ENCODE measurements at places on chromosomes 6 and 20.

DNA sequence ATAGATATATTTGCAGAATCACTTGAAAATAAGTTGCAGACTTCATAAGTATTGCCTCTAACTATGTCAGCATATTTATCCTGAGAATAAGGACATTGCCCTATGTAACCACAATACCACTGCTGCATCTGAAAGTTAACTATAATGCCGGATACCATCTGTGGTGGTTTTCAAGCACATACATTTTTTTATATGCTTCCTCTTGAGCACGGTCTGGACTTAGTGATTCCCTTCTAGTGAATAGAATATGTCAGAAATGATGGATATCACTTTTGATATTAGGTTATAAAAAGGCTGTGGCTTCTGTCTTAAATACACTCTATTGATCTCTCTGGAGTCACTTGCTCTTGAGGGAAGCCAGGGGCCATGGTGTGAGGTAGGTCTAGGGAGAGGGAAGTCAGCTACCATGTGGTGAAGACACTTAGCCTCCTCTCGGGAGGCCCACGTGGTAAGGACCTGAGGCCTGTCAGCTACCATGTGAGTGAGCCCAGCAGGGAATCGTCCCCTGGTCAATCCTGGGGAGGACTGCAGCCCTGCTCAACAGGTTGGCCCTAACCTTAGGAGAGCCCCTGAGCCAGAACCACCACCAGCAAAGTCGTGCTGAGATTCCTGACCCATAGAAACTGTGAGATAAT lies 57.5 kb downstream of the CCDC170 start:
- DNase-seq = no peak

GRCh38 chr6:115969207-115969929 lies 91.3 kb downstream of the FRK start:
- DNase-seq = no peak

GRCh38 chr6:111776236-111777221 lies 96.7 kb downstream of the FYN start:
- peak; percentile 91 for DNase-seq

DNA sequence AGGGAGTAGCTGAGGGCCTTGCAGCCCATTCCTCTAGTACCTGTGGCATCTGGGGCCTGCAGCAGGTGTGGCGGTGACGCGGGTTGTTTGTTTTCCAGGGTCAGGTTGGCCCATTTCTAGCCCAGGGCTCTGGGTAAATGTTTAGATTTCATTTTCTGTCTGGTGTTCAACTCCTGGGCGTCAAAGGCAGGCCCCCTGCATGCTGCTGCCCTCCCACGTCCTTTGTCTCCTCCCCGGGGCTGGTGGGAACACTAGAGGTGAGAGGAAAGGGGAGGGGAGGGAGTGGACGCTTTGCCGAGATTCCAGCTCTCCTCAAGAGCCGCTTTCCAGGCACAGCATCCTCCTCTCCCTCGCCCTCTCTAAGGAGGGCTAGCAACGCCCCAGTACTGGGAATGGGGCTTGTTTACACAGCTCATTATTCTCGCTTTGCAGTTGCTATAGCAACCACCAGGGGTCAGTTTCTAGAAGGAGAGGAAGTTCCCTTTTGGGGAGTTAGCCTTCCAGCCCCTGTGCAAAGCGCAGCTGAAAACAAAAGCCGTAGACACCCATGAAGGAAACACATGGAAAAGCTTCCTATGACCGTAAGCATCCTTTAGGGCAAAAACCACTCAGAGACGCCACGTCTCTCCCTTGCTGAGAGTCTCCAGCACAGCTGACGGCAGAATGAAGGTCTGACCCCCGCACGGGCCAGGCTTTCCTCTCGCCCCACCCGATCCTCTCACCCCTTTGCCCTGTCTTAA lies 170.6 kb downstream of the LY86 start:
- DNase-seq = peak; percentile 85

DNA sequence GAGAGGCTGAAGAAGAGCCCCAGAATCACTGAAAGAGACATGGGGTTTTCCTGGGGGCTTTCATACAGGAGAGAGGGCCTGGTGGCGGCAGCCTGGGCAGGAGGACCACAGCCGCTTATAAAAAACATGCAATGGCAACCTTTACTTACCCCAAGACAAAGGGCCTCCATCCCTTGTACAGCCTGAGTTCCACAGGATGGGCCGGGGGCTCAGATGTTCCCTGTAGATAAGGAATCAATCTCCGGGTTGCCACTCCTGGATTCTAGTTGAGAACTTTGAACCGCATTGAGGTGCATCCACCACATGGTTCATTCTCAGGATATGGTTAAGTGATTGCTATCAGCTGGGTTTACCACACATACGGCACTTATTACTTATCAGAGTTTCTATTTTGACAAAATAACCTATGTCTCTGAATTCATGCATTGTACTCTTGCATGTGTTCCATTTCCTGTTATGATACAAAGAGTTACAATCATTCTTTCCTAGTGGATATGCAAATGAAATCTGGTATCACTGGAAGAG lies 677.6 kb downstream of the KIF16B start:
- no peak for DNase-seq

DNA sequence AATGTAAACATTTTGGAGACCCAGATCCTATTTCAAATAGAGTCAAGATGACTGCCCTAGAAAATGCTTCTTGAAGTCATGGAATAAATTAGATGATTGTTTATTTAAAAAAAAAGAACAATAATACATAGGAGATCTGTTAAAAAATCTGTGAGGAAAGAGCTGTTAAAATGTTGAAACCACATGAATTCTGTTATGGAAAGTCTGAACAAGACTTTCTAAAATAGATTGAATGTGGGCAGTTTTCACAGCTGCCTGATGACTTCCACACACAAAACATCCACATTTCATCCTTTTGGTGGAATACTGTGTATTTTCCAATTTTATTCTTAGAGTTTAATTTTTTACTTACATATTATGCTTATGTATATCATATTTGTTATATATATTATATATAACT lies 186.1 kb downstream of the LAMA2 start:
- no peak for DNase-seq

DNA sequence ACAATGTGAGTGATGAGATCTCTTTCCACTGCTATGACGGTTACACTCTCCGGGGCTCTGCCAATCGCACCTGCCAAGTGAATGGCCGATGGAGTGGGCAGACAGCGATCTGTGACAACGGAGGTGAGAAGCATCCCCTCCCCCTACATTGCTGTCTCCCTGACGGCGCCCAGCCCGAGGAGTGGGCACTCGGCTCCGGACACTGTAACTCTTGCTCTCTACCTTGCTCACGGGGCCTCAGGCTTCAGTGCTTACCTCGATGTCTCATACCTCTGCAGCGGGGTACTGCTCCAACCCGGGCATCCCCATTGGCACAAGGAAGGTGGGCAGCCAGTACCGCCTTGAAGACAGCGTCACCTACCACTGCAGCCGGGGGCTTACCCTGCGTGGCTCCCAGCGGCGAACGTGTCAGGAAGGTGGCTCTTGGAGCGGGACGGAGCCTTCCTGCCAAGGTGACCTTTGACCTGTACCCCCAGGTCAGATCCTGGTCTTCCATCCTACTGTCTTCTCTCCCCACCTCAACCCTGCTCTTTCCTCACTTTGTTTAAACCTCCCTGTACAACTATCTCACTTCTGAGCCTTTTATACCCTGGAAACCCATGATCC lies 1.3 kb downstream of the CFB start:
- DNase-seq = no peak

DNA sequence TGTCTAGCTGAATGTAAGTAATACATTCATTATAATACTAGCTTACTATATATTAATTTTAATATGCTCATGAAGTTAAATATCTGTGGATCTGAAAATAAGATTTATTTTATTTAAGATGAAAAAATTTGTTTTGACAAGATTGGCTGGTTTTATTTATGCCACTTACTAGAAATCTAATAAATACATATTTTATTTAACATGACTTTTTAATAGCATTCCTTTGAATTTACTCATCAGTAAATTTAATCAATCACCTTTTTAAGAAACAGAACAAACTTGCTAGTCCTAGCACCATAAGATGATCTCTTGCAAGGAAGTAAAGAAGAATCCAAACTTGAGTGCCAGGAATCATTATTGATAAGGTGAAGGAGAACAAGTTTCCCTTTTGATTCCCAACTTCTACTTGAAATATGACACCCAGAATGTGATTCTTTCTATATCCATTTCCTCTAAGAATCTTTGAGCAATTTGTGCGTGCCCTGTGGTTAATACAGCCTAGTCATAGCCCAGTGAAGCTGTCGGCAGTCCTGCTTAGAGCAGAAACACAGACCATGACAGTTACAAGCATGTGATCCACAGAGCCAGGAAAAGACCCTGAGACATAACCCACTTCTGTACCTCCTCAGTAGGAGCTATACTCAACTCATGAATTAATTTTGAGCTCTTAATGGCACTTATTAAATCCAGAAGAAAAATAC lies 282.3 kb upstream of the QKI start:
- no peak for DNase-seq

GRCh38 chr6:112054555-112055190 lies 769 bp downstream of the CCN6 start:
- DNase-seq = no peak

- DNase-seq = peak; percentile 92
Observed at GRCh38 chr20:45798935-45799642, 7.3 kb downstream of the DNTTIP1 start.

- no peak for DNase-seq
Observed at GRCh38 chr6:35025232-35026188, 115.6 kb downstream of the TCP11 start.

DNA sequence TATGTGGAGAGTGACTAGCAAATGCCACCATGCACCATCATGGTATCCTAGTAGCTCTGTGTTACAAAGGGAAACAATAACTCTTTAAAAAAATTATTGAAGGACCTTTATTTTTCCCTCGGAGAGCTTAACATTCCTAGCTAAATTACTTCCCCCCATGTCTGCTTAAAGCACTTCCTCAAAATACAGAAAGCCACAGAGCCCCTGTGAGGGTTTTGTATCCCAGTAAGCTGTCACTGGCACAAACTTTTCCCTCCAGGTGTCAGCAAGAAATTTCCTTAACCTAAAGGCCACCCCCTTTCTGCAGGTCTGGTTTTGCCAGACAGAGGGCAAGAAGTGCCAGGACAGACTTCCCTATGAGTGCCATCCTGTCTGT lies 340.0 kb upstream of the PRDM1 start:
- no peak for DNase-seq

- DNase-seq = no peak
Observed at GRCh38 chr6:122066200-122066599, 333.3 kb upstream of the HSF2 start.

- DNase-seq = peak; percentile 27
Observed at GRCh38 chr6:42051268-42051653, 937 bp downstream of the TAF8 start.

- peak; percentile 19 for DNase-seq
Observed at GRCh38 chr20:44247586-44248409, 690 bp downstream of the GDAP1L1 start.

- no peak for DNase-seq
Observed at GRCh38 chr6:25034431-25034921, 98.7 kb upstream of the RIPOR2 start.

DNA sequence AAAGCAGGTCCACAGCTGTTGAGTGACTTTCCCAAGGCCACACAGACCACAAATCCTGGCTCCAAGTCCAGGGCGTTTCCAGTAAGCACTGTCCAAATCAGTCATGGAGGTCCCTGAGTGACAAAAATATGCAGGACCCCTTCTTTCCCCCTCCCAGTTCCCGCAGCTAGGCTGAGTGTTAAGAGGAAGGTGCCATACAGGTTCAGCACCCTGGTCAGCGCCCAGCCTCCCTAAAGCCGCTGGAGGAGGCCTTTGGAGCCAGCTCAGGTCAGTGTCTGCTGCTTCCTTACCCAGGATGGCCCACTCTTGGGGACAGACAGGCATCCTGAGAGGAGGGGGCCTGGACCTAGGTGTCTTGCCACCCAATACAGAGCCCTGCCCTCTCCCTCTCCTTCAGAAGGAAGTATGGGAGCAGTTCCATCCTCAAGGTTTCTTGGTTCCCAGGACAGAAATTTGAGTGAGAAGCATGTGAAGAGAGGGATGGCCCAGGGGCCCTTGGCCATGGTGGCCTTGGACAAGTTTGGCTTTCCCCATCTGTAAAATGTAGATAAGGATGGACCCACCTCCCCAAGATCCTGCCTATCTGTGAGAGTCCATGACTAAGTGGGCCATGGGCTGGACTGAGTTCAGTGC lies 13.2 kb downstream of the TMEM74B start:
- no peak for DNase-seq

GRCh38 chr6:162785632-162786242 lies 58.0 kb downstream of the PACRG start:
- no peak for DNase-seq

DNA sequence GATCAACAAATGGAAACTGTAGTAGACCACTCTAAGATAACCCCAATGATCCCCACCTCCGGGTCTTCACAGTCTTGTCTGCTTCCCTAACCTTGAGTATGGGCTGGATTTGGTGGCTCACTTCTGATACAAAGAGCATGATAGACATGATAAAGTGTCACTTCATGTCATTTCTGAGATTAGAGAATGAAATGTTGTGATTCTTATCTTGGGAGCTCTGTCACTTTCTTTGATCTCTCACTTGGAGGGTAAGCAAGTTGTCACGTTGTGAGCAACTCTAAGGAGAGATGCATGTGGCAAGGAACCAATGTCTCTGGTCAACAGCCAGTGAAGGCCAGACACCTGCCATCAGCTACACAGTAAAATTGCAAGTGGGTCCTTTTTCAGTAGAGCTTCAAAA lies 3.0 kb upstream of the GLO1 start:
- no peak for DNase-seq

DNA sequence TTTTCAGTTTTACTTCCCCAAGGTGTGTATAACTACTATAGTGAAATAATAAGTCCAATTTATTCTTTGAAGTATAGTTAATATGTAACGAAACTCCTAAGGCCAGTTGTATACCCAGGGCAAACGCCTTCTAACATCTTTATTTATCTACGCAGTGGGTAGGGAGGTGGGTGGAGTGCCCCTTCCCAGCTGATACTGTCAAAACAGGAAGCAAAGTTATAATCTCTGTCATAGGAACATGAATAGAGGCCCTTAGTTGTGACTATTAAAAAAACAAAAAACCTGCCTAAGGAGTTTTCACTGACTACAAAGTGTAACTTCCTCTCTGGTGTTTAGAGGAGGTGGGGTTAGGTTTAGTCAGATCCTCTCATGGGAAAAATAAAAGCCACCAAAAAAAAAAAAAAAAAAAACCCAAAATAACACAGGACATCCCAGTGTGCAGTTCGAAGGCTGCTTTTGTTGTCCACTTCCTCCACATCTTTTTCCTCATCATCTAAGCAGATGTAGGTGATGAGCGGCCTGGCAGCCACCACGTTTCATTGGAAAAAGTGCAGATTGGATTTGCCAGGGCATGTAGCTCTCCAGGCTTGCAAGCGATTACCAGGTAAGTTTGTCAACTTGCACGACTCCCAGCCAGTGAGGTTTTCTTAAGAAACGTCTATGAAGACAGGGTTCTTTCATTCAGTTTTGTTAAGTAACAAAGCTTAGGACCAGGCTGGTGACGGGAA lies 58.7 kb downstream of the UTRN start:
- DNase-seq = no peak
